ENCODE measurements at places on chromosomes 16 and 17. TPM values are rescaled to one million over a fixed set of nuclear protein-coding genes. Genes with fewer than 3 reads are reported as not detected.

- H3K4me1 ChIP-seq = peaks cover 11% of the 10 kb centered on the region
- no peak overlapping the region for H3K4me3 ChIP-seq
- no peak for DNase-seq
- peak overlapping the region; percentile 59 for H3K27ac ChIP-seq
Observed at GRCh38 chr17:9465210-9465921, 110.3 kb downstream of the STX8 start.

DNA sequence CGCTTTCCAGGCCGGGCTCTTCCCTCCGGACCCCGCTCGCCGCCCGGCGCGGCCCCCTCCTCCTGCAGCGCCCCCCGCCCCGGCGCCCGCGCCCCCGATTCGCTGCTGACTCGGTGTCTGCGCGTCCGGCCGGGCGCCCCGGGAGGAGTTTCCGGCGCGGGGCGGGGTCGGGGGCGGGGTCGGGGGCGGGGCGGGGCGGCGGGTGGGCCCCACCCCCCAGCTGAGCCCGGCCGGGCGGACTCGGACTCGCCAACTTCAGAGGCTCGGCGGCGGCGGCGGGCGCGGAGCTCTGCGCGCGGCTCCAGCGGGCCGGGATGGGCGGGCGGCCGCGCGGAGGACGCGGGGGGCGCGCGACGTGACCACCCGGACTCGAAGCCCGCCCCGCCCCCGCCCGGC, at the start of gene METRNL:
METRNL (plus strand) TSS at position 258 of the 396 bp plus-strand sequence. CDS start 207 bp downstream, outside the sequence.
- no peaks in the 10 kb centered on the region for H3K27me3 ChIP-seq
- peak; percentile 94 for DNase-seq
- H3K36me3 ChIP-seq = peaks cover 9% of the 10 kb centered on the region
- peak within 1 kb of the TSS; percentile 40 for H3K4me3 ChIP-seq
- H3K4me1 ChIP-seq = peaks cover 37% of the 10 kb centered on the region
- H3K27ac ChIP-seq = no peak within 1 kb of the TSS

GRCh38 chr17:12136243-12136642, 115.6 kb downstream of the MAP2K4 start:
- H3K27me3 ChIP-seq = no peaks in the 10 kb centered on the region
- H3K4me1 ChIP-seq = peaks cover 8% of the 10 kb centered on the region
- peaks cover 62% of the 10 kb centered on the region for H3K36me3 ChIP-seq
- DNase-seq = no peak
- no peak overlapping the region for H3K27ac ChIP-seq

- H3K27me3 ChIP-seq = no peaks in the 10 kb centered on the region
- no peak for DNase-seq
- H3K4me3 ChIP-seq = no peak overlapping the region
- peaks cover 8% of the 10 kb centered on the region for H3K4me1 ChIP-seq
Observed at GRCh38 chr17:28912938-28913333, 10.1 kb upstream of the DHRS13 start.

GRCh38 chr16:84367297-84367680, 1.0 kb upstream of the ATP2C2 start:
- peaks cover 3% of the 10 kb centered on the region for H3K4me1 ChIP-seq
- no peak overlapping the region for H3K27ac ChIP-seq
- peaks cover 69% of the 10 kb centered on the region for H3K27me3 ChIP-seq
- no peak overlapping the region for H3K4me3 ChIP-seq
- DNase-seq = no peak

EVPLL gene
- total RNA-seq = not detected
